Myometrial cell (primary cell): ENCODE measurements at places on chromosomes 3 and 15. TPM values are rescaled to one million over a fixed set of nuclear protein-coding genes. Genes with fewer than 3 reads are reported as not detected.

SH3BP5 gene
- total RNA-seq = 16.1 and 16.3 TPM in 2 replicates

CD200R1 gene
- not detected in 2 replicates for total RNA-seq

GPR15 gene
- not detected in 2 replicates for total RNA-seq

GABRB3 gene
- total RNA-seq = 0.29 and 0.71 TPM in 2 replicates

GABRR3 gene
- total RNA-seq = not detected in 2 replicates

ITIH4 gene
- 0.29 TPM in 1 of 2 replicates, not detected in the other for total RNA-seq

WDR93 gene
- total RNA-seq = 1.2 TPM in 1 of 2 replicates, not detected in the other

GXYLT2 gene
- total RNA-seq = 11.7 and 18.2 TPM in 2 replicates

NKIRAS1 gene
- 4.9 and 7.4 TPM in 2 replicates for total RNA-seq

CCR3 gene
- total RNA-seq = not detected in 2 replicates

PLA2G4D gene
- not detected in 2 replicates for total RNA-seq

PTPRG gene
- total RNA-seq = 15.6 and 16.3 TPM in 2 replicates

DUOXA2 gene
- total RNA-seq = not detected in 2 replicates

CHCHD6 gene
- 18.6 and 20.8 TPM in 2 replicates for total RNA-seq

SLC28A2 gene
- not detected in 2 replicates for total RNA-seq

MUC4 gene
- not detected in 2 replicates for total RNA-seq

EXD1 gene
- not detected in 2 replicates for total RNA-seq

CHRNA5 gene
- 1.2 and 7.3 TPM in 2 replicates for total RNA-seq

PLA2G4E gene
- total RNA-seq = not detected in 2 replicates

TRMT10C gene
- total RNA-seq = 18.6 and 20.5 TPM in 2 replicates

C2CD4A gene
- not detected in 2 replicates for total RNA-seq

RBM5 gene
- 61.3 and 61.4 TPM in 2 replicates for total RNA-seq

ROPN1 gene
- 0.18 TPM in 1 of 2 replicates, not detected in the other for total RNA-seq

STRA6 gene
- total RNA-seq = 9.4 and 11.2 TPM in 2 replicates

PRKAR2A gene
- 28.5 and 34.7 TPM in 2 replicates for total RNA-seq

AHSG gene
- total RNA-seq = not detected in 2 replicates

SKOR1 gene
- under 0.01 TPM in 1 of 2 replicates, not detected in the other for total RNA-seq

C3orf38 gene
- total RNA-seq = 14.1 and 18.3 TPM in 2 replicates

CPNE9 gene
- not detected in 2 replicates for total RNA-seq

KY gene
- 0.89 TPM in 1 of 2 replicates, not detected in the other for total RNA-seq

EIF2A gene
- 141 and 146 TPM in 2 replicates for total RNA-seq

AGBL1 gene
- total RNA-seq = not detected in 2 replicates

FAM81A gene
- 0.29 and 1.2 TPM in 2 replicates for total RNA-seq

SI gene
- not detected in 2 replicates for total RNA-seq

RCCD1 gene
- total RNA-seq = 22.0 and 22.8 TPM in 2 replicates

UBE2E2 gene
- total RNA-seq = 26.8 and 42.9 TPM in 2 replicates

CTXN2 gene
- not detected in 2 replicates for total RNA-seq

SNTN gene
- total RNA-seq = not detected in 2 replicates

TNFAIP8L3 gene
- total RNA-seq = 4.1 and 5.8 TPM in 2 replicates

ATP13A4 gene
- not detected in 2 replicates for total RNA-seq

LHFPL4 gene
- not detected in 2 replicates for total RNA-seq

MAGI1 gene
- 2.5 and 3.7 TPM in 2 replicates for total RNA-seq

SCN11A gene
- not detected in 2 replicates for total RNA-seq

SLC12A1 gene
- not detected in 2 replicates for total RNA-seq
